ENCODE measurements at places on chromosomes 1 and 21. TPM values are rescaled to one million over a fixed set of nuclear protein-coding genes. Genes with fewer than 3 reads are reported as not detected.
A peak's percentile ranks its signal among the peaks of the same experiment; 100 is the strongest.

GRCh38 chr1:165988275-165988674, 160.9 kb downstream of the UCK2 start:
- no peaks in the 10 kb centered on the region for H3K27me3 ChIP-seq
- H3K4me1 ChIP-seq, result no peaks in the 10 kb centered on the region
- H3K4me3 ChIP-seq, result no peak overlapping the region
- H3K36me3 ChIP-seq, result no peaks in the 10 kb centered on the region

DNA sequence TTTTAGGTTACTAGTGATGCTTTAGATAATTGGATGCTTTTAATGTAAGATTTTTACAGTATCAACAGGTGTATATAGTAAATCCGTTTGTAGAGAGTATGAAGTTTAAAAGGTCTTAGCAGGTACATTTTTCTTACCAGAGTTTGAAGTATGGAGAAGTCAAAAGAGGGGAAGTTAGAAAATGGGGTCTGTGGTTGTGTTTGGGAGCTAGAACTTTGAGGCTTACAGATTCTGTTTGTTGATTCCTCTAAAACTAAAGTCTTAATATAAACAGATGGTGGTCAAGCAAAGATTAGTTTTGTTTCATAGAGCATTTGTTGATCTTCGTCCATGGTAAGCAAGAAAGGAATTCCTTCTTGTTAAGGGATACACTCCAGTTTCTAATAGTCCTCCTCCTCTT, 35.8 kb downstream of the CDC42 start:
- H3K4me1 ChIP-seq, result peaks cover 26% of the 10 kb centered on the region
- DNase-seq, result no peak
- no peak overlapping the region for H3K27ac ChIP-seq

IGFN1 gene
- total RNA-seq, result 0.15 TPM

DNA sequence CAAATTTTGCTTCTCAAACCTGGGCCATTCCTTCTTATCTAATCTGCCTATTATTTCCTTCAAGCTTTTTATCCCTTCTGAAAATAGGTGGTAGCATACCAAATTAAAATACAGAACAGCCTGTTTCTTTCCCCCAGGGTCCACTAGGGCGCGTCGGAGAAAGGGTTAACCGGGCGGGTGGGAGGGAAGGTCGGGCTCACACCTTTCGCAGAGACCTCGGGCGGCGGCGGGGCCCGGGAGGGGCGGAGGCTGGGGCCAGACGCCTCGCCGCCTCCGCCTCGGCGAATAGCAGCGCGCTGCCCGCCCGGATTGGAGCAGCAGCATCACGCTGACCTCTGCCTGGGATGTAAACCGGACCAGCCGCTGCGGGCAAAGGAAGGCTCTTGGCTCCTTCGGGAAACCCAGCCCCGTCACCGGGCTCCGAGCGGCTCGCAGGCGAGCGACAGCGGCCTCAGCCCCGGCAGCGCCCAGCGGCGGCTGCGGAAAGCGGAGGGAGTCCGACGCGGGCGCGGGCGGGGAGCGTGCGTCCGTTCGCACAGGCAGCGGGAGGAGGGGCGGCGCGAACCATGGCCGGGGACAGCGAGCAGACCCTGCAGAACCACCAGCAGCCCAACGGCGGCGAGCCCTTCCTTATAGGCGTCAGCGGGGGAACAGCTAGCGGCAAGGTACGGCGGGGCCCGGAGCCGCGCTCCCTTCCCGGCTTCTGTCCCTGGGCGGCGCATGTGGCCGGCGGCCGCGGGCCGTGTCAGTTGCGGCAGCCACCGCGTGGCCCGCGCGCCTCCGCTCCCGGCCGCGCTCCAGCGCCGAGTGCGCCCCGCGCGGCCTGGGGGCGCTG, at the start of gene UCK2:
Gene UCK2 (plus strand): TSS at position 347 of the 835 bp plus-strand sequence. CDS start 220 bp downstream, at position 567.
- H3K36me3 ChIP-seq, result no peaks in the 10 kb centered on the region
- peaks cover 9% of the 10 kb centered on the region for H3K4me1 ChIP-seq
- peak within 1 kb of the TSS; percentile 89 for H3K4me3 ChIP-seq
- peak; percentile 93 for DNase-seq
- peak within 1 kb of the TSS; percentile 86 for H3K27ac ChIP-seq
- no peaks in the 10 kb centered on the region for H3K27me3 ChIP-seq

RAP1GAP gene
- 3.9 TPM for total RNA-seq

- H3K27ac ChIP-seq, result no peak overlapping the region
- no peaks in the 10 kb centered on the region for H3K36me3 ChIP-seq
Observed at GRCh38 chr1:43482215-43482614, 28.5 kb upstream of the HYI start.

DNA sequence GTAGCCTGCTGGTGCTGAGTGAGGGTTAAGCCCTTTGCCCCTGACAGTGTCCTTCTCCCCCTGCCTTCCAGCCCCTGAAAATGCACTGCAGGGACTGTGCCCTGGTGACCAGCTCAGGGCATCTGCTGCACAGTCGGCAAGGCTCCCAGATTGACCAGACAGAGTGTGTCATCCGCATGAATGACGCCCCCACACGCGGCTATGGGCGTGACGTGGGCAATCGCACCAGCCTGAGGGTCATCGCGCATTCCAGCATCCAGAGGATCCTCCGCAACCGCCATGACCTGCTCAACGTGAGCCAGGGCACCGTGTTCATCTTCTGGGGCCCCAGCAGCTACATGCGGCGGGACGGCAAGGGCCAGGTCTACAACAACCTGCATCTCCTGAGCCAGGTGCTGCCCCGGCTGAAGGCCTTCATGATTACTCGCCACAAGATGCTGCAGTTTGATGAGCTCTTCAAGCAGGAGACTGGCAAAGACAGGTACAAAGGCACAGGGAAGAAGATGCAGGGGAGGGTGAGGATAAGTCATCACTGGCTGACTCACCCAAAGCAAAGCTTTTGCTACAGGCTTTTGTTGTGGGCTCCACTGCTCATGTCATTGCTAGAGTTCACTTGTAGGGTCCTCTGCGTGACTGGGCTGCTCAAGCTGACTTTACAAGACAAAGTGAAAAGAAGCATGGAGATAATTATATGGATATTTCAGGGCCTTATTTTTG, 174.9 kb downstream of the PIGK start:
- H3K27ac ChIP-seq, result no peak overlapping the region
- H3K4me1 ChIP-seq, result no peaks in the 10 kb centered on the region
- no peak for DNase-seq
- H3K4me3 ChIP-seq, result no peak overlapping the region
- no peaks in the 10 kb centered on the region for H3K27me3 ChIP-seq

DNA sequence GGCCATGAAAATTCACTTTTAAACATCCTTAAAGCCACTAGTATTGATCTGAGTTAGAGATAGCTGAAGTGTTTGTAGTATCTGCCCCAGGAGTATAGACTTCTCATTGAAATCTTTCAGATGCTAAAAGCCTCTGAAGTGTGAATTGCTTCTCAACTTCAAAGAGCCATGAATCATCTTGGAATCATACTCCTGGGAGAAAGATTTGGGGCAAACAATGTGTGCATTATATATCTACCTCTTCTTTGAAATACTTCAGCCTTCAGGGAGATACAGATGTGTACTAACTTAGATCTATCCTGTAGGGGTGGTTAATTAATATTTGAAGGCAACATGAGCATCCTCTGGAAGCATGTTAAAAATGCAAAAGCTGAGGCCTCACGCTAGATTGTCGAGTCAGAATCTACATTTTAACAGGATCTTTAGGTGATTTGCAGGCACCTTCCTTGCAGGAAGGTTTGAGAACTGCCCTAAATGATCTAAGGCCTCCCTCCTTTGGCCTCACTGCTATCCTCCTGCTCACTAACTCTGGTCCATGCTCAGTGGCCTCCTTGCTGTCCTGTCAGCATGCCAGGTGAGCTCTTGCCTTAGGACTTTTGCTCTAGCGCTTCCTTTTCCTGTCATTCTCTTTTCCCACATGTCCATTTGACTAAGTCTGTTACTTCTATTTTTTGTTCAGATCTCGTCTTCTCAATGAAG, 6.0 kb upstream of the SCYL3 start:
- no peaks in the 10 kb centered on the region for H3K4me1 ChIP-seq
- no peaks in the 10 kb centered on the region for H3K36me3 ChIP-seq
- DNase-seq, result no peak
- no peak overlapping the region for H3K4me3 ChIP-seq
